ENCODE measurements at places on chromosomes 5 and 9.

GRCh38 chr5:66306105-66306843 lies 162.2 kb downstream of the SREK1 start:
- peak; percentile 64 for DNase-seq

- DNase-seq = no peak
Observed at GRCh38 chr5:97062046-97062445, 80.4 kb downstream of the LIX1 start.

DNA sequence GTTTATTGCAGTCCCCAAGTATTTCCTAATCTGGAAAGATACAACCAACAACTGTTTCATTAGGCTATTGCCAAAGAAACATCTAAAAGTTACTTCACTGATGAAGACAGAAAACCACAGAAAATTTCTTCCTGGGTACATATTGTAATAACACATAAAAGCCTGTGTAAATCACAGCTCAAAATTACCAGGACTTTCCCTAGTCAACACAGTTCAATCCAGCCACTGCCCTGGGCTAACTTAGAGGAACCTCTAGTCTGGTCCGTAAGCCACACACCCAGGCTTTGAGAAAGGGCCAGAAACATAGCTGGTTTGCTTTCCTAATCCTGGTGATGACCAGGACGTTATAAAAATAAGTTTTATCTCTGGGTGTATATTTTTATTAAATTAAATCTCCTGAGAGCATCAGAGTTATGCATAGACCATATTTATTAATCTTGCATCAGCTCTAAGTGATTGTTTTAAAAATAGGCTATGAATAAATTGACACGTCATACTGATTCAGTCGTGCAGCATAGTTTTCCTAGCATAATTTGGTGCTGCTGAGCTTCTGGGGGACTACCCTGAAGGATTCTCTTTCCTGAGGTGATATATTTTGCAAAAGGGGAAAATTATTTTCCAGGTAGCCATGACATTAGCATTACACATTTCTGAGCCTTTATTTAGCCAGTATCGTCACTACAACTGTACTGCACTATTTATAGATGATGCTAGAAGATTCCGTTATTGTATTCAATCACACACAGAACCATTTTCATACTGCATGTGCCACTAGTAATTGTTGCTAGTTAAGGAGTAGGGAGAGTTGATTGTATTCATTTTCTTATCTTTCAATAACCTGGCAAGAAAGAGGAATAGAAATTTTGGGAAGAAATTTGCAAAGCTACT lies 12.6 kb upstream of the MUSK start:
- peak; percentile 87 for DNase-seq

GRCh38 chr5:174111287-174111973 lies 65.9 kb downstream of the NSG2 start:
- DNase-seq = no peak

- no peak for DNase-seq
Observed at GRCh38 chr5:1779782-1780613, 19.6 kb downstream of the MRPL36 start.

- peak; percentile 97 for DNase-seq
Observed at GRCh38 chr5:56625541-56625940, 189.8 kb upstream of the MAP3K1 start.

- DNase-seq = no peak
Observed at GRCh38 chr5:163612358-163613149, 107.1 kb downstream of the MAT2B start.

DNA sequence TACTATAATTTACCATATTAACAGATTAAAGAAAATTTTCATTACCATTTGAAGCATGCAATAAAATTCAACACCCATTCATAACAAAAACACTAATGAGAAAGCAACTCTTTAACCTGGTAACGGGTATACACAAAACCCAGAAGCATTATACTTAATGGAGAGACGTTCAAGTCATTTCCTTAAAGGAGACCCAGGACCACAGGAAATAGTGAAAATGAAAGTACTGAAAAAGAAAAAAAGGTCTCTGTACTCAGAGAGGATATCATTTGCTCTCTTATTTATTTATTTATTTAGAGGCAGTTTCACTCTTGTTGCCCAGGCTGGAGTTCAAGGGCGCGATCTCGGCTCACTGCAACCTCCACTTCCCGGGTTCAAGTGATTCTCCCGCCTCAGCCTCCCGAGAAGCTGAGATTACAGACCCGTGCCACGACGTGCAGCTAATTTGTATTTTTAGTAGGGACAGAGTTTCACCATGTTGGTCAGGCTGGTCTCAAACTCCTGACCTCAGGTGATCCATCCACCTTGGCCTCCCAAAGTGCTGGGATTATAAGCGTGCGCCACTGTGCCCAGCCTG lies 61.6 kb downstream of the SETX start:
- no peak for DNase-seq

DNA sequence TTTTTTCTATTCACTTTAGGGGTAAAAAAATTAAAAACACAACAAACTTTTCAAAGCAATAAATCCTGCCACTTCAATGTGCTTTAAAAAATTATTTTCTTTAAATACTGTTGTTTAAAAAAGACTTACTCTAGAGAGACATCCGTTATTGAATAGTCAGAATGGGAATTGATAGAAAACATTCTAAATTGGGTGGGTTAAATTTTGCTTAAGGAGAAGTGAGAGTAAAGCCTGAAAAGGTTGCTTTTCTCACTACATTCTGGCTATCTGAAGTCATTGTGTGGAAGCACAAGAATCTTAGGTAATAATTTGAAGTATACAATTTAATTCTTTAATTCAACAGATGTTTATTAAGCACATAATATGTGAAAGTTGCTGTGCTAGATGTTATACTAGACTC lies 509.3 kb downstream of the NR2F1-AS1 start:
- no peak for DNase-seq

- peak; percentile 51 for DNase-seq
Observed at GRCh38 chr9:110887276-110887675, 151.0 kb downstream of the LPAR1 start.

DNA sequence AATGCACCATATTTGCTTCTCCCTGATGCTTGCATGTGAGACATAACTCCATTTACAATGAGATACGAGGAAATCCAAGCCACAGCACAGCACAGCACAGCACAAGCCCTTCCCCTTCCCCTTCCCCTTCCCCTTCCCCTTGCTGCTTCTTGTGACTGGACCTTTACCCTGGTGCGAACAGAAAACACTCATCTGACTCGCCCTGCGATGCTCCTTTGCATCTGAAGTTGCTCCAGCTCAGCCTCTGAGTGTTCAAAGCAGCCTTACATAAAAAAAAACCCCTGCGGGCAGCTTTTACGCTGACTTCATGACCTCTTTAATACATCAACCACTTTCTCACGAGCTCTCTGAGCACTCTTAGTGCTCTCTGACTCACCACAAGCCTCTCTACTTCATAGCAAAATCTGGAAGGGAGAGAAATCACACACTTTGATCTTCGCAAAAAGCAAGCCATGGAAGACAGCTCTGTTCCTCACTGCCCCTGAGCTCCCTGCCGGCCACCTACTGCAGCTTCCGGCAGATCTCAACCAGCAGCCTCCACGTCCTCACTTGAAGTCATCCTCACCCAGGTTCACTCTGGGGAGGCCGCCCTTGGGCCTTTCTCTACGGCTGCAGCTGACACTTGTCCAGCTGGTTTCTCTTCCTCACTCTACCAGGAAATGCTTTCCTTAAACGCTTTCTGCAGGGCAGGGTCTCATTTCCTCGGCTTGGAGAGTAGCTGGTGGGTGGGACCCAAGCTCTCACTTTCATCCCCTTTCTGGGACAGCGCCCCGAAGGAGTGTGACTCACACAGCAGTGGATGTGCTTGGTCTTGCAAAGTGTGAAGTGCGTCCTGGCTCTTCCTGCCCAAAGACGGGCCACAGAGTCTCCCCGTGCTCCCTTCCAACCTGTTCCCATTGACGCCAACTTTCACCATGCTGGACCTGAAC lies 5.3 kb downstream of the SLC34A1 start:
- peak; percentile 97 for DNase-seq

GRCh38 chr5:72285424-72285821 lies 34.6 kb downstream of the MRPS27 start:
- DNase-seq = no peak

Measured in iris pigment epithelial cell (primary cell).